ENCODE measurements at places on chromosomes 1 and 21.
A peak's percentile ranks its signal among the peaks of the same experiment; 100 is the strongest.

GRCh38 chr1:165383599-165384405 lies 27.3 kb upstream of the LMX1A start:
- no peak for DNase-seq

DNA sequence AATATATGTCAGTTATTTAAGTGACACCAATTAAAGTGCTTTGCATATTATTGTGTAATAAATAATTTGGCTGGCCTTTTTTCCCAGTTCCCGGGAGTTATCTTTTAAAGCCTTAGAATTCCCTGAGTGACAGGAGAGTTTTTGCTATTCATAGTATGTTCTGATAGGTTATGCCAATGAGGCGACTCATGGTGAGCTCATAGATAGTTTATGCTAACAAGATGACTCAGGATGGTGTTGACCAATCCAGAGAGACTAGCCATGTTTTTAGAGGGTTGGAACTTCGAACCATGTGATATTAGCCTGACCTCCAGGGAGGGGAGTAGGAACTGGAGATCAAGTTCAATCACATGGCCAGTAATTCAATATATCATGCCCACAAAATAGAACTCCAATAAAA lies 310.8 kb downstream of the USP25 start:
- no peak for DNase-seq

DNA sequence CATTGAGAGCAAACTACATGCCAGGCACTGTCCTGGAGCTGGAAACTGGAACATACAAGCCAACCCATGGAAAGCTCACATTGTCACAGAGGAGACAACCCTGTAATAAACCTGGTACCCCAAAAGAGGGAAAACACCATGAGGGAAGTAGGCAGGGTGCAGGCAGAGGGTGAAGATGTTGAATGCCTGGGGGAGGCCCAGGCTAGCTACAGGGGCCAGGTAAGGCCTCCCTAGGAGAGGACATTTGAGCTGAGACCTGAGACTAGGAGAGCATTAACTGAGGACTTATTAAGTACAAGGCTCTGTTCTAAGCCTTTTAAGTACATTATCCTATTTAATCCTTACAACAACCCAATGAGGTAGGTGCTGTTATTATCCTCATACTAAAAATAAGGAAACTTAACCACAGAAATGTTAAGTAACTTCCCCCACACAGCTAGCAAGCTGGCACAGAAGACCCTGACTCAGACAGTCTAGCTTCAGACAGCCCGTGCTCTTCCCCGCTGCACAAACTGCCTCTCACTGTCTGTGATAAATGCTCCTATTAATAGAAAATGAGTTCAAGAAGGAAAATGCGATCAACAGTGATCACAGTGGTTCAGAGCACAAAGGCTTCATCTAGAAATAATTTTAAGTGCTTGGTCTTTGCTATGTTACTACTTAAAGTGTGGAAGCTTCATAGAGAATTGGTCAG lies 41.8 kb downstream of the ZNF281 start:
- DNase-seq: no peak

GRCh38 chr1:43059640-43060574 lies 101.2 kb upstream of the SLC2A1 start:
- DNase-seq: no peak

DNA sequence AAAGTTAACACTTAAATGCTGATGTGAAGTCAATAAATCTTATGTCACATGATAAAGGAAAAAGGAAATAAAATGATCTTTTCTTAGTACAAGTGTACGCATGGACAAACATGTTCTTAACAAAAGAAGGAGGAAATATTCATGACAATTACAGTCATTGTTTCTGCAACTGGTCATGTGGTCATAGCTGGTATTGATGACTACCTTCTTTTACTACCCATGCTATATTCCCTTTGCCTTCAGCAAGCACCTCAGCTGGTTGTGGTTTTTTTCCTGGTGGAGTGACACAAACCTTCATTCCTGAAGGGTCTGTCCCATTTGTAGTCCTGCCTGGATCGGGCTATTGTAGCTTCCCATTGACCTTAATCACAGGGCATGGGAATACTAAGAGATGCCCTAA lies 23.4 kb upstream of the TSHB start:
- no peak for DNase-seq

- no peak for DNase-seq
These were observed 66.1 kb downstream of the EPS15 start for GRCh38 chr1:51453010-51453409.

GRCh38 chr1:65703853-65704252 lies 88.8 kb upstream of the PDE4B start:
- DNase-seq: no peak

GRCh38 chr1:31665234-31665878 lies 20.7 kb upstream of the PEF1 start:
- no peak for DNase-seq

- no peak for DNase-seq
These were observed 71.7 kb downstream of the TRIM11 start for GRCh38 chr1:228334954-228335353.

GRCh38 chr1:67191668-67192520 lies 25.6 kb downstream of the IL23R start:
- DNase-seq: no peak

- no peak for DNase-seq
These were observed 13.5 kb upstream of the ERG start for GRCh38 chr21:38511662-38512243.

GRCh38 chr1:178723546-178723945 lies 1.5 kb upstream of the RALGPS2 start:
- no peak for DNase-seq

DNA sequence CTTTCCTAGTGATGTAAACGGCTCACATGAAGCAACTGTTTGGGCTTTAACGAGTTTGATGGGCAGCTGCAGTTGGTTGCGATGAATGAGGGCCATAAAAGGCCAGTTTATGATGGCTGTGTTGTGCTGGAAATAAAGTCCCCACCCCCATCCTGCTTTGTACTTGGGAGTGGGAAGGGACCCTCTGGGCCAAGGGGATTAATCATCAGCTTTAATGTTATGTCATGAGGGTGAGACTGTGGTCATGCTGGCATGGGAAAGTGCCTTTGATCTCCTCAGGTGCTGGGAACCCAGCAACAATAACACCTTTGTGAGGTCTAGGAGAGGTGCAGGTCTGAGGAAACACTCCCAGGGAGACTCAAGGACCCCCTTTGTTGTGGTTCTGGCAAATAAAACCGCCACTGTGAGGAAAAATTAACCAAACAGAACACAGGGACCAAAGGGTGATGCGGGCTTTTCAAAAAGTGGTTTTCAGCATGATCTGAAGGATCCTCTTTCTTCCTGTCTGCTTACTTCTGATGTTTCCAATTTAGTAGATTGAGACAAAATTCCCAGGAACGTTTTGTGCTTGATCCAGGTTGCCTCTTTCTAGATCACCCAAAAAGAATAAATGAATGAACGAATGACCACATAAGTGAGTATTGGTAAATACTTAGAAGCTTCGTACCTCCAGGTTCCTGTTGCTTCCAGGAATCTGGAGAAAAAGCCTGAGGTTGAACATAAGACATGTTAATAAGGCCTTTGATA lies 257.8 kb upstream of the HOOK1 start:
- no peak for DNase-seq

DNA sequence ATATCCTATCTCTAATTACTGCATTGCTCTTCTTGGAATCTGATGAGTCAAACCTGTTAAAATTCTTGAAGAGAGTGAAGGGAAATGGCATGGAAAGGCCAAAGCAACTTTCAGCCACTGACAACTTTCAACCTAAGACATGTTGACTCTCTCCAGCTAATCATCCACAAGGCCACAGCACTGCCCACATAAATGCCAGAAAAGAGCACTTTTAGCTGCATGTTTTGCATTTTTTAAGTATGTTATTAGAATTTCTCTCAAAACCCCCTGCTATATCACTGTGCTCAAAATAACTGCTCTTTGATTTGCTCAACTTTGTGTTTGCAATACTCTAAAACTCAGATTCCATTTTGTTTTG lies 352.5 kb downstream of the ADGRL2 start:
- no peak for DNase-seq

DNA sequence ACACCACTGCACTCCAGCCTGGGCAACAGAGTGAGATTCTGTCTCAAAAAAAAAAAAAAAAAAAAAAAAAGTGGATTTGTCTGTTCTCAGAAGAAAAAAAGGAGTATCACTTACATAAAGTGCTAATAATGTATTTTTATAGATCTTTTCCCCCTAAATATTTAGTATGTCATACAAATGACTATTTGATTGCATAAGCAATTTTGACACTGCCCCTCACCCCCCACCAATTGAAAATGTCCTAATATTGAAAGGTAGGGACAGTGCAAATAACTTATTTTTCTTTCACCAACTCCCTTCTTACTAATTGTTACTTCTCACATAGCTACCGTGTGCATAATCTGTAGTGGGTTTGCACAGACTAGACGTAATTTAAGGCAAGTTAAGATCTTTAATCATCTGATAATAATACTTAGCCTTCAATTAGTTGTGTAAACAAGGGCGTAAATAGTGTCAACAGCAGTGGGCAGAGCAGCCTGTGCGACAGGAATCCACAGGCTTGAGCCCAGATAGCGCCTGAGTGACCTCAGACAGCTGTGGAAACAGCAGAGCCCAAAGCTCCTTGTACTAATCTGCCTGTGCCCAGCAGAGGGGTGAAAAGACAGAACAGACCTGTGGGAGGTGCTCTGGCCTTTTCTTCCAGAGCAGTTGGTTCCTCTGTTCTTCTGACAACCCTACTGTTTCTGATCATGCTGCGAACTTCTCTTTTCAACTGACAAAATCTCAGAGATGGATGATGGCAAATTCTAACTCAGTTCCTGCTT lies 4.5 kb upstream of the IER5 start:
- DNase-seq: peak; percentile 39

DNA sequence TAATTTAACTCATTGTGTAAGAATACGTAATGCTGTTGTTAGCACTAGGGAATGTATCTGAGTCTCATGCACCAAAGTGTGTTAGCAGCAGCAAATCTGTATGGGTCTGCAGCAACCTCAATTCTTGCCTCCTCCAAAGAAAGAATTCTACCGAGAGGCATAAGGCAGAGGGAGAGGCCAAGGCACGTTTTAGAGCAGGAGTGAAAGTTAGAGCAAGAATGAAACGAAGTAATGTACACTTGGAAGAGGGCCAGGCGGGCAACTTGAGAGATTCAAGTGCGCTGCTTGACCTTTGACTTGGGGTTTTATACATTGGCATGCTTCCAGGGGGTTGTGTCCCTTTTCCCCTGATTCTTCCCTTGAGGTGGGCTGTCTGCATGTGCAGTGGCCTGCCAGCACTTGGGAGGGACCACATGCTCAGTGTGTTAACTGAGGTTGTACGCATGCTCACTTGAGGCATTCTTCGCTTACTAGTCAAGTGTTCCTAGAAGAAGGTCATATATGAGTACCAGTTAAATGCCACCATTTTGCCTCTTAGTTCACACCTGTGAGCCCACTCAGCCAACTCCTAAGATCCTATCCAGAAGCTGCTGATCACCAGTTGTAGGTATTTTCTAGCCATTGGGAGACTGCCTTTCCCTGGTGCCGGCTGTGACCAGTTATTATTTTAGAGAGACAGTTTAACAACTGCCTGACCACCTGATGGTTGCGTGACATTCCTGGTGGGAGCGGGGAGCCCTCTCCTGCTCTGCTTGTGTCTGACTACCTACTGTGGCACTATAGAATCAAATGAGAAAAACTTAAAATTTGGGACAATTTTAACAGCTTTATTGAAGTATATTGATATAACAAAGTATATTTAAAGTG lies 2.7 kb upstream of the CNN3 start:
- DNase-seq: no peak

DNA sequence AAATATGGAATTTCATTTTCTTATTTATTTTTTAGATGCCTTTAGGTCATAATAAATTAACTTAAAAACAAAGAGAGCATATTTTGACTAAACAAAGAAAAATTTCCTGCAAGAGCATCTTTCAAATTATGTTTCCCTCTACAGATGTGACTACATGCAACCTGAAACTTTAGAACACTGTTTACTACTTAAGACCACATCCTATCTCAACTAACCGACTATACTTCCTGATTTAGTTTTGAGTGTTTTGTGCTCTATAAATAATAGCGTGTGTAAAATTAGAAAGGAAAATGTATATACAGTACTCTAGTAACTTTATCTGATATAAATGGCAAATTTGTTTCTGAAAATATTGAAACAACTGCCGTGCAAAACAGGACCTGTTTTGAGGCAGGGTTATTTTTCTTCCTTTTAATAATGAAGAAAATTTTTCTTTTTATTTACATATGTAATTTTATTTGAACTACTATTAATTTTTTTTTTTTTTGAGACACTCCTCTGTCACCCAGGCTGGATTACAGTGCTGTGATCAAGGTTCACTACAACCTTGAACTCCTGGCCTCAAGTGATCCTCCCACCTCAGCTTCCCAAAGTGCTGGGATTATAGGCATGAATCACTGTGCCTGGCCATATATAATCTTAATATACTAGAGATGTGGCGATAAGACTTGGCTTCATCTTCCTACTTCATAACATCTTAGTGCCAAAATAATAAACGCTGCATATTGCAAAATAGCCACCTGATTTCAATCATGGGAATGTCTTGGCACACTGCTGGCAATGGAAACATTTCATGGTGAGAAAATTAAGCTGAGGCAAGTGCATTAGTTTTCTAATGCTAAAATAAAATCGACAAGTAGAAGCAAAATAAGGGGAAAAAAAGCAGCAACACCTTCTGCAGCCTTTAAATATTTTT lies 12.3 kb downstream of the ZRANB2 start:
- DNase-seq: no peak

Measured in activated CD4-positive, alpha-beta T cell treated with anti-CD3 and anti-CD28 coated beads, Interleukin-2, amount 50 U/mL, for 4 hours (primary cell).